ENCODE measurements at places on chromosomes 3 and 15.

DNA sequence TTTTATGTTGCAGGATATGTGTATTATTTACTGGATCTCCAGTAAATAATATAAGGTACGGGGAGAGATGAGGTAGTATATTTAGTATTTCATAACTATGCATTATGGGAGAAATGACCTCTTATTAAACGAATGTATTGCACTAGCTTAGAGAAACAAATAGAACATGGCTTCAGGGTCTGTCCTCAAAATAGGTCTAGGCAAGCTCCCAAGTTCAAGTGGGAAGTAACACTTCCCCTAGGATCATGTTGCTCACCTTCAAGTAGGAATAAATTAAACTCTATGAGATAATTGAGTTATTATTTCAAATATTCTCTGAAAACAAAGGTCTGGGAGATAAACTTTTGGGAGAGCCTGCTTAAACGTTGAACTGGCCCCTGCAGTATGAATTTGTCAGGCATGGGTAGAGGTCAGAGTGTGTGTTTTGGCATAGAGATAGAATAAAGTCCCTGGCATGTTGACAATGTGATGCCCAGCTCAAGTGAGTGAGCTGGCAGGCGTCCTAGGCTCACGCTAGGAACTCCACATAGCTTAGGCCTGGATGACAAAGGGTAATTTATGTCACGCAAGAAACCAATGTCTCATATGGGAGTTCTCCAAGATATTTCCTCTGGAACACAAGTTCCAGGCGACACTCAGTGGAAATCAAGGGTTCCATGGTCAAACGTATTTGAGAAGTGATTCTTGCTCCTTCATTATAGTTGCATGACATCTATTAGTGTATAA lies 236.8 kb downstream of the CACNA2D3 start:
- peak overlapping the region; percentile 30 for H3K27ac ChIP-seq
- H3K4me3 ChIP-seq: no peak overlapping the region
- H3K4me1 ChIP-seq: no peaks in the 10 kb centered on the region
- no peaks in the 10 kb centered on the region for H3K36me3 ChIP-seq
- no peaks in the 10 kb centered on the region for H3K27me3 ChIP-seq

DNA sequence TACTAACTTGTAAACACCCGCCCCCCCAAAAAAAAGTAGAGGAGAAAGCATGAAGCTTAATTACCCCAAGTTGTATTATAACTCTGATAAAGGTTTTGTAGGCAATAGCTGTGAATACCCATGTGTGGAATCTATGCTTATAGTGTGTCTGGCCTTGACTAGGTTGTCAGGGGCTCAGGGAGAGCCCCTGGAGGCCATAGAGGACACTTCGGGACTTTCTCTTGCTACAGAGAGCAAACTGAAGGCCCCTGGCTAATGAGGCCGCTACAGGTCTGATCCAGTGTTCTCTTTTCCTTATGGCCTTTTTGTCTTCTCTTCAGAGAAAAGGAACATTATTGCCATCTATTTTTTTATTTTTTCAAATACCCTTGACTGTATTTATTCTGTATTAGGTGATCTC lies 19.1 kb upstream of the SCAANT1 start:
- H3K4me1 ChIP-seq: no peaks in the 10 kb centered on the region
- no peak overlapping the region for H3K27ac ChIP-seq
- H3K27me3 ChIP-seq: no peaks in the 10 kb centered on the region
- no peak for DNase-seq

DNA sequence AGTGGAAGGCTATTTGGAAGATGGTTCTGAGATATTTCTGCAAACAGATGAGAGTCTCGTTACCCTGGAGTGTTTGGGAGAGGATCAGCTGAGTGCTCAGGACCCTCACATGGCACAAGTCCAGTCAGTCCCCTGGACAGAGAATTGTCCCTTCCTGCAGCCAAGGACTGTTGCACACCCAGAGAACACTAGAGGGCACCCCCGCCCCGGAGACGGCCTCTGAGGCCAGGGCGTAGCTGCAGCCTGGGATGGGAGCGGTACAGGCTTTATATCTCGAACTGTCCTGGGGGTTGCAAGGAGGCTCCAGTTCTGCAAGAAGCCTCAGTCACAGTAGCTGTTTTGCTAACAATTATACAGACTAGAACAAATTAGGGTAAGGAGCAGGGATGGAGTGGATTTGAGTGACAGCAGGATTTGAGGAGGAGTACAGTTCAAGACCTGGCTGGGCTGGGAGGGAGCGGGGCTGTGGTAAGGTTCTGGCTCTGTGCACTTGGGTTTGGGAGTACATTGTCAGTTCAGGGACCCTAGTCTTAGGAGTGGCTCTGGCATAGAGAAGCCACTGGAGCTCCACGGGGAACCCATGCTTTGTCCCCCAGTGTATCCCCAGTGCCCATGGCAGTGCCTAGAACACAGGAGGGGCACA lies 67.6 kb upstream of the HACD2 start:
- H3K27me3 ChIP-seq: no peaks in the 10 kb centered on the region
- peaks cover 45% of the 10 kb centered on the region for H3K36me3 ChIP-seq
- H3K4me1 ChIP-seq: no peaks in the 10 kb centered on the region
- peak; percentile 91 for DNase-seq
- peak overlapping the region; percentile 89 for H3K27ac ChIP-seq

- H3K27me3 ChIP-seq: no peaks in the 10 kb centered on the region
- H3K27ac ChIP-seq: no peak overlapping the region
- no peaks in the 10 kb centered on the region for H3K36me3 ChIP-seq
- H3K4me1 ChIP-seq: no peaks in the 10 kb centered on the region
- H3K4me3 ChIP-seq: no peak overlapping the region
Measured at GRCh38 chr3:154926721-154927120, 153.4 kb upstream of the MME start.

- no peaks in the 10 kb centered on the region for H3K36me3 ChIP-seq
- H3K27me3 ChIP-seq: no peaks in the 10 kb centered on the region
- H3K4me3 ChIP-seq: no peak overlapping the region
- peaks cover 39% of the 10 kb centered on the region for H3K4me1 ChIP-seq
Measured at GRCh38 chr15:100311833-100312476, 29.8 kb downstream of the ADAMTS17 start.

GRCh38 chr3:190175490-190175889 lies 54.8 kb upstream of the P3H2 start:
- no peak overlapping the region for H3K4me3 ChIP-seq
- no peaks in the 10 kb centered on the region for H3K27me3 ChIP-seq
- no peak for DNase-seq
- H3K4me1 ChIP-seq: no peaks in the 10 kb centered on the region
- no peaks in the 10 kb centered on the region for H3K36me3 ChIP-seq

GRCh38 chr3:79032686-79033318 lies 735.0 kb downstream of the ROBO1 start:
- H3K4me1 ChIP-seq: no peaks in the 10 kb centered on the region
- no peak for DNase-seq
- H3K27ac ChIP-seq: no peak overlapping the region
- H3K4me3 ChIP-seq: no peak overlapping the region
- no peaks in the 10 kb centered on the region for H3K27me3 ChIP-seq

Data from sigmoid colon (tissue), 7 donors.